Neuronal stem cell (in vitro differentiated cells): ENCODE measurements at places on chromosomes 1 and 21.
A peak's percentile ranks its signal among the peaks of the same experiment; 100 is the strongest.

DNA sequence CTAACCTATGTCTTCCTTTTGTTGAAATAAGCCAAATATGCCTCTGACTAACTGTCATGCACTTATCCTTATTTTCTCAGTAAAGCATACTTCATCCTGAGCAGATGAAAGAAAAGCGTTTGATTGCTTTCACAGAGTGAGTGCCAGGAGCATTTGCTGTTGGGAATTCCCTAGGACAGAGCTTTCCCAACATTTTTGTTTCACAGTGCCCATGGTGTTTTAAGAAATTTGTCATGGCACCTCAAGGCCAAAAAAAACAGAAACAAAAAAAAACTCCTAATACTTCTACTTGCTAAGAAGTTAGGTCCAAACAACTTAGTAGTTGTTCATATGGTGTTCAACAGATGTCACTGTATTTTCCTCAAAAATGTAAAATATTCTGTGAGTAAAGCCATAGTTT lies 120.8 kb upstream of the BMP8A start:
- DNase-seq, result no peak

GRCh38 chr1:243903041-243903440 lies 53.0 kb upstream of the AKT3 start:
- DNase-seq, result no peak

- no peak for DNase-seq
Observed at GRCh38 chr1:175124861-175125260, 57.2 kb downstream of the TNN start.

DNA sequence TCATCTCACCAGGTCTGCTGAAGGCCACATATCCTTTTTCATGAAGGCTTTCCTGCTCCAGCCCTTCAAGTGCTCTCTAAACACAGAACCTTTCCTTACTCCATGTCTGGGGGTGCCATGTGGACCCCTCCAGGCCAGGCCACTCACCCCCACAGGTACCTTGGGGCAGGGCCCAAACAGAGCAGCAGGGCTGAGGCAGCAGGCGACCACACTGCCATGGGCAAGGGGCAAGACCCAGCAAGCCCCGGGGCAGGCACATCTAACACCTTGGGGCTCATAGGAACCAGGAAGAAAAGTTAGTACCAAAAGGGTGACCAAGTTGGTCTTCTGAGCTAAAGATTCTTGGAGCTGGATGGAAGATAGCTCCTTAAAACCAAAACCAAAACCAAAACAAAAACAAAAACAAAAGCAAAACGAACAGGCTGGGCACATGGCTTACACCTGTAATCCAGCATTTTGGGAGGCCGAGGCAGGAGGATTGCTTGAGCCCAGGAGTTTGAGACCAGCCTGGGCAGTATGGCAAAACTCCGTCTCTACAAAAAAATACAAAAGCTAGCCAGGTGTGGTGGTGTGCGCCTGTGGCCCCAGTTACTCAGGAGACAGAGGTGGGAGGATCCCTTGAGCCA lies 63.7 kb downstream of the MRPL37 start:
- DNase-seq, result no peak

- DNase-seq, result no peak
Observed at GRCh38 chr1:226223157-226223785, at the start of gene MIXL1. TSS of gene MIXL1 (plus strand) at chr1:226223664. CDS start at chr1:226223682, 18 bp downstream.

- DNase-seq, result no peak
Observed at GRCh38 chr1:220347654-220348175, 75.5 kb upstream of the RAB3GAP2 start.

DNA sequence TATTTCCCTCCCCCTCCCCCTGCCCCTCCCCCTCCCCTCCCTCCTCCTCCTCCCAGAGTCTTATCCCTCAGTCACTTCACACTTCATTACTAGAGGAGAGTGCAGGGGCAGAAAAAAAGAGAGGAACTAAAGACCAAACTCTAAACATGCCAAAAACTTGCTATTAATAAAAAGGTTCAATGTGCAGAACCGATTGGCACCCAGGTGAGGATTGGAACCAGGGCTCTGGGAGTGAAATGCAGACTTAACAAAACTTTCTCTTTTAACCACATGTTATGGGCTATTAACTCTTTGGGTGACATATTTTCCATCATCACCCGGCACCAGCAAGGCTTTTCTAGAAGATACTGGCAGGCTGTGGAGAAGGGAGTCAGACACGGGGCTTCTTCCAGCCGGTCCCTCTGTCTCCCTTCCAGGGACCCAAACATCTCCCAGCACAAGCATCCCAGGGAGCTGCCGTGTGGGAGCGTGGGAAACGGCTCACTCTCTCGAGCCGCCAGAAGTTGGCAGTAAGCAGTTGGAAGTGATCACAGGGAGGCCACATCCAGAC lies 13.6 kb downstream of the NID1 start:
- no peak for DNase-seq

DNA sequence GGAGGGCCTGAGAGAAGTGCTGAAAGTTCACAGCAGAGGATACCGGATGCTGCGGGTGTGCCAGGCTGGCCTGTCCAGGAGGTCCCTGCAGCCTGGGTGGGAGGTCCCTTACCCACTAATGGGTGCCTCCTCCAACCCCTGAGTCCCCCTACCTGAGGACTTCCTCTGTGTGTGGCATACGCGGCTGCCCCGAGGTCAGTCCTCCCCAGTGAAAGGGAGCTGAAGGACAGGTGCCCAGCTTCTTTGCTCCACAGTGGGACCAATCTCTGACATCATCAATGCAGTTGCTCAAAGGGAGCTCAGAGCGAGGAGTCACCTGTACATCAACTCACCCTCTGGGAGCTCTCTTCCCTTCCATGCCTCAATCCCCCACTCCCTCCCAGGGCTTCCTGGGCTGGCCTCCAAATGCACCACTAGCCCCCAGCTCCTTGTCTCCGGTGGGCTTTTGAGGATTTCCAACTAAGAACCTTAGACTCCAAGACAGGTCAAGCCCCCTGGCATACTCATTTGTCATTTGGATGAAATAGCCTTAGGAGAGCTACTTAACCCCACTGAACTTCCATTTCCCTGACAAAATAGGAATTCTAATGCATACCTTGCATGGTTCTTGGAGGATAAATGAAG lies 53.9 kb downstream of the PDE9A start:
- DNase-seq, result no peak

DNA sequence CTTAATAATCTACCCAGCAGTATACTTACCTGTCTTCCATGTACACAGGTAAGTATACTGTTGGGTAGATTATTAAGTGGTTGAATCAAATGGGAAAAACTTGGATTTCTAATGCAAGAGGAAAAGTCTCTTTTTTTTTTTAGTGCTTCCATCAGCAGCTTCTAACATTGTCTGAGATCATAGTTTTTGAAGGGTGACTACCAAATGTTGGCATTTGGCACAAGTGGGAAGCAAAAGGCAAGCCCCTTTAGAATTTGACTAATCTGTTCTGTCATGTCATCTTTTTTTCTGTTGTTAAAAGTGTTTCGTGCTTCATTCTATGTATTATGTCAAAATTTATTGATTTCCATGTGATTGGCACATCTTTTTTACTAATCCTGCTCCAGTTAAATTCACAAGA lies 547 bp downstream of the FMO1 start:
- no peak for DNase-seq

DNA sequence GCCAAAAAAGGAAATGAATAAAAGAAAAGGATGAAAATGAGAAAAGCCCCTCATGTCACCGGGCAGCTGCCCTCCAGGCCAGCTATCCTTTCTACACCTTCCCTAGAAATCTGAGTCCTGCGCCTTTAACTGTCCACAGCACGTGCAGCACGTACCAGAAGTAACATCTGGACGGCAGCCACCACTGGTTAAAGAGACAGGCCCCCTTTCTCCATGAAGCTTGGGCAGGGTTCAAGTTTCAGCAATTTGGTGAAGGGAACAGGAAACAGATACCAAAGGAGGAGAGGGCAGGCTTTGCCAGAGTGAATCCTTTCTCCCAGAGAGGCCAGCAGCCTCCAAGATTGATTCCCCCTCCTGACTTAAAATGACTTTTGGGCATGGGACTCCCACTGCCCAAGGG lies 3.6 kb upstream of the KIAA2013 start:
- no peak for DNase-seq

- no peak for DNase-seq
Observed at GRCh38 chr1:54971317-54971791, 9.1 kb upstream of the TMEM61 start.

GRCh38 chr1:91015794-91016550 lies 5.9 kb downstream of the ZNF644 start:
- DNase-seq, result no peak

GRCh38 chr1:216528816-216529215 lies 105.6 kb upstream of the USH2A start:
- DNase-seq, result no peak

GRCh38 chr1:219086956-219087469 lies 86.7 kb upstream of the LYPLAL1 start:
- DNase-seq, result no peak

GRCh38 chr1:24591781-24592180 lies 35.9 kb downstream of the NCMAP start:
- no peak for DNase-seq

DNA sequence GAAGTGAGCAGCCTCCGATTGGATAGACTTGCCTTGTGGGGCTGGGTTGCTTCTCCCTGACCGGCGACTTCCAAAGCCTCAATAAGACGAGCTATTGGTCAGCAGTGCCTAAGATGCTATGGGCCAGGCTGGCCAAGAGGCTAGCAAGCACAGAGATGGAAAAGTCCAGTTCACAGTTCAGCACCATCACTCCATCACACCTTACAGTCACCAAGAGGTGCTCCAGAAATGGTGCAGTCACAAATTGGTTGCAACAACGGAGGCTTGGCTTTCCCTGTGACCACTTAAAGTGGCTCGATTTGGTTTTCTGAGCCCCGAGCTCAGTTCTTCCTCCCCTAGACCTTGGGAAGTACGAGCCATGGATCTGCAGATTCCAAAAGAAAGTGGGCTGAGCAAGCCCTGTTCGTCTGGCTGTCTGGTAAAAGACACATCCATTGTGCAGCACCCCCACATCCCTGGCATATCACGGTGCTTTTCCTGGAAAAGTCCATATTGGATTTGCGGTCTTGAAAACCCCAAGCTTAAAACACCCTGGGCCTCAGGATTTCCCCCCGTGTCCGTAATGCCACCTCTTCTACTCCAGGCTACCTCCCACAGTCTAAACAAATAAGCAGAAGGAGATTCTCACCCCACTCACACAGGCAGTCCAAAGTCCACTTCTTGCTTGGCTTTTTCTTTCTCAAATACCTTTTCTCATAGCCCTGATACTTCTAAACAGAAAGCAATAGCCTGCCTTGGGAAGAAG lies 1.3 kb downstream of the SLAMF1 start:
- DNase-seq, result no peak

DNA sequence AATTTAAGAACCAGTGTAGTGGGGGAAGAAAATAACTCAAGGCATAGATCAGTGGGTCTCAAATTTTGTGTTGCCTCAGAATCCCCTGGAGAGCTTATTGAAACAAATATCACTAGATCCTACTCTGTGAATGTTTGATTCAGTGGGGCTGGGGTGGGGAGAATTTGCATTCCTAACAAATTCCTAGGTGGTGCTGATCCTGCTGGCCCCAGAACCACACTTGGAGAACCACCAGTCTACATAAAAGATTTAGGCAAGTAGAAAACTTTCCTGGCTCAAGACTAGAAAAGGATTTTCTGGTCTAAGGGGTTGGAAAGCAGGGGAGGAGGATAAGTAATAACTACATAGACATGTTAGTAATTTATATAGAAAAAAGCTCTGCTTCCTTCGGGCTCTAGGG lies 34.1 kb upstream of the C1orf21 start:
- no peak for DNase-seq

- no peak for DNase-seq
Observed at GRCh38 chr1:20710469-20711284, 7.1 kb downstream of the KIF17 start.

- no peak for DNase-seq
Observed at GRCh38 chr1:74222701-74223100, 12.5 kb upstream of the TNNI3K start.

DNA sequence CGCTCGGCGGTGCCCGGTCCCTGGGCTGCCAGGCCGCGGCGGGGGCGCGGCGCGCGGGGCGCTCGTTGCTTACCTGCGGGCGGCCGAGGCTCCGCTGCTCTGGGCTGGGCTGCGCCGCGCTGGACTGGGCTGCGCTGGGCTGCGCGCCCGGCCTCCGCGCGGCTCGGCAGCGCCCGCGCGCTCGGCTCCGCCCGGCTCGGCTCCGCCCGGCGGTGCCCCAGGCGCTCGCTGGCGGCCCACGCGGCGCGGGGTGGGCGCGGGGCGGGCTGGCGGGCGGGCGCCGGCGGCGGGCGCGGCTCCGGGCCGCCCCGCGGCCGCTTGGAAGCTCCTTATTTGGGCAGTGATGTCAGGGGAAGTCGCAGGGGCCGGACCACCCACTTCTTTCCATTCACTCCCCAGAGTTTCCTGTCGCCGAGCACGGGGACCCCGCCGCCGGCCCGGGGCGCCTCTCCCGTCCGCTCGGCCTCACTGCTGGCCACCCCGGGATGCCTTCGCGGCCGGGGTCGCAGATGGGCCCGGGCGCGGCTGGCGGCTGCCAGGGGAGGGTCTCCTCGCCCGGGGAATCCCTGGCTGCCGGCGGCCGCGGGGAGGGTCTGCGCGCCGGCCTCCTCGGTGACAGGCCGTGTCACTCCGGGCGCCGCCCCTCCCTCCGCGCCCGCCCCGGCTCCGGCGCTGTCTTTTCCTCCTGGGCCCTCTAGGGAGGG lies 177.7 kb upstream of the EDN2 start:
- peak; percentile 72 for DNase-seq

DNA sequence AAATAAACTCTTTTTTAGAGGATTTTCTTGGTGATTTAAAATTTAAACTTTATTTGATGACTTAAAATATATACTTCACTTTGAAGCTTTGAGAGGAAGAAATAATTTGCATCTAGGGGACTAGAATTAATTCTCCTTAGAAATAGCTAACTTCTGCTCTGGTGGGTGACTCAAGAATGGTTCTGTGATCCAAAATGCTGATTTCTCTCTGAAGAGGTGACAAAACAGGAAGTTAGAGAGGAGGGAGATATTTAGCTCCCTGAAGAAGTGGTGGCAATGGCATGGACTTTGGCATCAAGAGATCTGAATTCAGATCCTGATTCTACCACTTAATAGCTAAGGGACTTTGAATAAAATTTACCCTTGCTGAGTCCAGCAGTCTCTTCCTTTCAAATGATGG lies 125.8 kb upstream of the ATP1B1 start:
- no peak for DNase-seq

GRCh38 chr1:178037510-178038253 lies 56.2 kb upstream of the RASAL2 start:
- DNase-seq, result peak; percentile 49

GRCh38 chr1:51574796-51575195 lies 42.1 kb upstream of the OSBPL9 start:
- DNase-seq, result no peak
